HepG2 (cell line): ENCODE measurements at places on chromosomes 11 and 22. TPM values are rescaled to one million over a fixed set of nuclear protein-coding genes. Genes with fewer than 3 reads are reported as not detected.

TMPRSS13 gene
- not detected in 2 replicates for total RNA-seq

BTBD18 gene
- total RNA-seq: not detected in 2 replicates

SPON1 gene
- not detected in 2 replicates for total RNA-seq

PIM3 gene
- 18.2 and 31.2 TPM in 2 replicates for total RNA-seq

- no peak overlapping the region for H3K4me3 ChIP-seq
- H3K36me3 ChIP-seq: no peaks in the 10 kb centered on the region
- H3K4me1 ChIP-seq: no peaks in the 10 kb centered on the region
- DNase-seq: no peak
- no peak overlapping the region for H3K27ac ChIP-seq
Observed at GRCh38 chr11:57251491-57252104, 14.5 kb upstream of the APLNR start.

- peaks cover 64% of the 10 kb centered on the region for H3K4me1 ChIP-seq
- H3K27ac ChIP-seq: peak overlapping the region; percentile 65
- peak; percentile 93 for DNase-seq
- peaks cover 9% of the 10 kb centered on the region; the same call in 1 of the 3 replicates for H3K27me3 ChIP-seq
Observed at GRCh38 chr11:126115816-126116331, 53.2 kb upstream of the CDON start.

- H3K36me3 ChIP-seq: no peaks in the 10 kb centered on the region
- peaks cover 27% of the 10 kb centered on the region for H3K4me1 ChIP-seq
- H3K27me3 ChIP-seq: no peaks in the 10 kb centered on the region; the same call in 1 of the 2 replicates
- H3K4me3 ChIP-seq: no peak overlapping the region
Observed at GRCh38 chr11:117520201-117520600, 192.5 kb downstream of the CEP164 start.

DNA sequence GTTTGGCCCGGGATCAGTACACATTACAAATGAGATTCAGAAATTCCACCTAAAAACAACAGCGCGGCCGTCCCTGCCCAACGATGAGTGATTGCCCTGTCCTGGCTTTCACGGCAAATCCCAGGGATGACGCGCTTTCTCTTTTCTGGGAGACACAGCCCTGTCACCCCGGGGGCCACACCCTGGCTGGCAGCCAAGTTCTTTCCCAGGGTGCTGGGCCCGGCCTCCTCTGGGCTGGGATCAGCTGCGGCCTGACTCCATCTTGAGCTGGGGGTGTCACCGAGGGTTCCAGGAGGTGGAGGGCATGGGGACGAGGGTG is 82.7 kb downstream of the FBLN1 start:
- H3K27ac ChIP-seq: no peak overlapping the region
- no peak overlapping the region for H3K4me3 ChIP-seq
- H3K27me3 ChIP-seq: no peaks in the 10 kb centered on the region
- peaks cover 1% of the 10 kb centered on the region; the same call in 1 of the 2 replicates for H3K36me3 ChIP-seq
- no peaks in the 10 kb centered on the region for H3K4me1 ChIP-seq
- no peak for DNase-seq

DNA sequence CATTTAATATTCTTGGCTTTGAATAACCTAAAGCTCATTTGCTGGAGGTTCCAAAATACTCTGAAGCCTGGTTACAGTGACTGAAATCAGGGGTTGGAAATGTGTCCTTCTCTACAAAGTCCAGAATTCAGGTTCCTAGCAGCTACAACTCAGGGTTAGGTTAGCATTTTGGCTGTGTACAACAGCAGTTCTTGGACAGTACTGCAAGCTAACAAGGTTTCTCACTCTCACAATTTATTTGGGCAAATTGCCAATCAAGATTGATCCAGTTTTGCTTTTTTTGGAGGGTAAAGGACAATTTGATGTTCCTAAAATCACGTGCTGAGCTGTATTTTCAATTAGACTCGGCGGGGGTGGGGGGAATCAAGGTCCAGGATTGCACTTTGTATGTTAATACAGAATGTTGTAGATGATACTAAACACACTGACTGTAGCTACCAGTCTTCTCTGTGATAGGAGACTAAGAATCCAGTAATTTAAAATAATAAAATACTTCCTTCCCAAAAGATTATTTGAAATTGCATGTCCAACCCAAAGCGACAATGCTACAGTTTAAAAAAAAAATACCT is 49.7 kb upstream of the RAPSN start:
- no peak for DNase-seq
- peaks cover 31% of the 10 kb centered on the region for H3K4me1 ChIP-seq
- no peak overlapping the region for H3K4me3 ChIP-seq
- H3K27me3 ChIP-seq: no peaks in the 10 kb centered on the region; the same call in 1 of the 2 replicates
- H3K27ac ChIP-seq: no peak overlapping the region

DNA sequence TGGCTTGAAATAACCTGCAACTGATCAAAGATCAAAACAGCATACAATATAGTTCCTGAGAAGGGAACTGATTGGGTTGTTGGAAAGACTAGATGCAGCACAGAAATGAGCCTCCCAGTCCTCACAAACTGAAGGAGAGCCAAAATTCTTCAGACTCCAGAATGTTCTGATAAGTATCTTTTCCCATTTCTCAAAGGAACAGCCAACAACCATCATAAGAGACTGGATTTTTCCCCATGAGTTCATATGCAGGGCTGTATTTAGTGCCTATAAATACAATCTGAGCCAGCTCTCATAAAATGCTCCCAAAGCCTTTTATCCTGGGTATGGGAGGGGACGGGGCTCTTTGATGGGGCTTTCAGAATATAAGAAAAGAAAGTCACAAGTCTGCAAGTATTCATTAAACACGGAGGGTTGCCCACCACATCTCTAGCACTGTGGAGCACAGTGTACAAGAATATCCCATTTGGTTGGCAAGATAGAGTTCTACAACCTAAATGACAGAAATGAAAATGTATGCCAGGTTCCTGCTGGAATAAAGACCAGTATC is 50.7 kb upstream of the LYVE1 start:
- H3K4me1 ChIP-seq: no peaks in the 10 kb centered on the region
- H3K27me3 ChIP-seq: no peaks in the 10 kb centered on the region; the same call in 1 of the 2 replicates
- no peak for DNase-seq
- H3K4me3 ChIP-seq: no peak overlapping the region

DNA sequence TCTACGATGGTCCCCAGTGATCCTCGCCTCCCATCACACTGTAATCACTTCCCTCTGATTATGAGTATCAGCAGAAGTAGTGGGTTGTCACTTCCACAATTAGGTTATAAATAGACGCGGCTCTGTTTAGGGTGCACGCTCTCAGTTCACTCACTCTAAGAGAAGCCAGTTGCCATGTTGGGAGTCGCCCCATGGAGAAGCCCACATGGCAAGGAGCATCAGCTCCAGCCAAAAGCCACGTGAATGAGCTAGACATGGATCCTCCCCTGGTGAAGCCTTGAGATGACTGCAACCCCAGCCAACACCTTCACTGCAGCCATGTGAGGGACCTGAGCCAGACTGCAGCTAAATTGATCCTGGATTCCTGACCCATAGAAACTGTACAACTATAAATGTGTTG is 26.4 kb upstream of the MYOD1 start:
- no peaks in the 10 kb centered on the region for H3K36me3 ChIP-seq
- H3K4me1 ChIP-seq: no peaks in the 10 kb centered on the region
- no peak overlapping the region for H3K27ac ChIP-seq
- peaks cover 9% of the 10 kb centered on the region for H3K27me3 ChIP-seq

DNA sequence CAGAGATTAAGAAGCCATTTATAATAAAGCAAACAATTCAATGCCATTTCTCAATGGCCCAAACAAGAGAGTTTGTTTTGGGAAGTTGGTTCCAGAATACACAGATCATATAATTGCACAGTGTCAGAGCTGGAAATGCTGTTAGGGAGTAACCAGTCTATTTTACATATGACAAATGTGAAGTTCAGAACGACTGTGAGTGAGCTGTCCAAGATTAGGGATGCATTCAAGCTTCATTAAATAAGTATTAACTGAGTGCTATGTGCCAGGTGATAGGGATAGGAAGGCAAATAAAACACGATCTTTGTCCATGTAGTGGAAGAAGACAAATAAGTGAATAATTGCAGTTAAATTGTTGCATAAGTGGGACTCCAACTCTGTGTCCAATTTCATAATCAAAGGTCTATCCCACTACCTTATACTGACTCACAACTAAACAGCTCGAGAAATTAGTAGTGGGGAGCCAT is 33.1 kb upstream of the PICALM start:
- DNase-seq: no peak
- H3K36me3 ChIP-seq: no peaks in the 10 kb centered on the region
- no peak overlapping the region for H3K4me3 ChIP-seq
- H3K27ac ChIP-seq: no peak overlapping the region
- H3K27me3 ChIP-seq: no peaks in the 10 kb centered on the region

- no peak overlapping the region for H3K27ac ChIP-seq
- H3K4me3 ChIP-seq: no peak overlapping the region
- H3K36me3 ChIP-seq: no peaks in the 10 kb centered on the region
- H3K27me3 ChIP-seq: no peaks in the 10 kb centered on the region
- DNase-seq: no peak
Observed at GRCh38 chr11:102749101-102749722, 24.5 kb upstream of the MMP8 start.

DNA sequence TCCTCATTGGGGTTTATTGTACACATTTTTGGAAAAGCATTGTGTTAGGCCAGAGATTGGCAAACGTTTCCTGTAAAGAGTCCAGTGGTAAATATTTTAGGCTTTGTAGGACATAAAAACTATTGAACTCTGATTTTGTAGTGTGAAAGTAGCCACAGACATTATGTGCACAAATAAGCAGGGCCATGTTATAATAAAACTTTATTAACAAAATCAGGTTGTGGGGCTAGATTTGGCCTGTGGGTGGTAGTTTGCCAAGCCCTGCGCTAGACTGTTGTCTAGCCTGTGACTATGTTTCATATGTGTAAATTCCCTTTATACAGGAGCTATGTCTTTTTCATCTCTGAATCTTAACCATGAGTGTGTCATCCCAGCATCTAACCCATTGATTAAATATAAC is 104.1 kb downstream of the FBXO7 start:
- H3K27me3 ChIP-seq: no peaks in the 10 kb centered on the region
- peaks cover 62% of the 10 kb centered on the region for H3K4me1 ChIP-seq
- no peak for DNase-seq
- H3K36me3 ChIP-seq: no peaks in the 10 kb centered on the region

- H3K4me3 ChIP-seq: no peak overlapping the region
- DNase-seq: no peak
- no peaks in the 10 kb centered on the region for H3K36me3 ChIP-seq
- no peak overlapping the region for H3K27ac ChIP-seq
- H3K27me3 ChIP-seq: peaks cover 3% of the 10 kb centered on the region
Observed at GRCh38 chr11:114270531-114271270, 25.5 kb upstream of the NNMT start.

DNA sequence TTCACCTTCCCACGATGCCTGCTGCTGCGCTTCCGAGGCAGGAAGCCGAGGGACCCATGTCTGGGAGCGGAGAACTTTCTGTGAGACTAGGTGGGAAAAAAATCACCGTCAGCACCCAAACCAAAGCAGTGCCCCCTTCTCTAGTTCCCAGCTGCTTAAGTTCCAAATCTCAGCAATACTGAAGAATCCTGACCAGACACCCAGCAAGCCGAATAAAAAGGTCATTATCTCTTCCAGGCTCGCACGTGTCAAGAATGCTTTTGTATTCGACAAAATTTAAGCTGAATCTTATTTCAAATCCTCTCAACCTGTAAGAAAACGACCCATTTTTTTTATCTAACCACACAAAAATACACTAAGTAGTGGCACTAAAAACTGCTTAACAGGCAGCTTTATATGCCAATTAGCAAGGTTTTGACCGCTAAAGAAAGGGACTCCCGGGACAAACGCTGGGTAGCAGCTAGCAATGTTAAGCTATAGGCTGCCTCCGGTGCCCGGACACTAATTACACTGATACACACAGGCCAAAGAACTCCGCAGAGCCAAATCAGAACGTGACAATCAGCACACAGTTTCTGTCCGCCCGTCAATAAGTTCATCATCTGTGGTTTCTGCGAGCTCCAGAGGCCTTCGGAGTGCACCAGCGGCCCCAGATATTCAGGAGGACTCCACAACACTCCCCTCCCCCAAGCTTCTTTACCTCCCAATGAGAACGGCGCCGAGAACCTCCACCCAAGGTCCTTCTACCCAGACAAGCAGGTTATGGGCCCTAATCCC is 728 bp downstream of the RPL3 start:
- no peaks in the 10 kb centered on the region; the same call in 2 of the 3 replicates for H3K27me3 ChIP-seq
- DNase-seq: no peak
- H3K27ac ChIP-seq: peak overlapping the region; percentile 97
- peak overlapping the region; percentile 87 for H3K4me3 ChIP-seq
- H3K36me3 ChIP-seq: peaks cover 50% of the 10 kb centered on the region
- peaks cover 56% of the 10 kb centered on the region for H3K4me1 ChIP-seq

DNA sequence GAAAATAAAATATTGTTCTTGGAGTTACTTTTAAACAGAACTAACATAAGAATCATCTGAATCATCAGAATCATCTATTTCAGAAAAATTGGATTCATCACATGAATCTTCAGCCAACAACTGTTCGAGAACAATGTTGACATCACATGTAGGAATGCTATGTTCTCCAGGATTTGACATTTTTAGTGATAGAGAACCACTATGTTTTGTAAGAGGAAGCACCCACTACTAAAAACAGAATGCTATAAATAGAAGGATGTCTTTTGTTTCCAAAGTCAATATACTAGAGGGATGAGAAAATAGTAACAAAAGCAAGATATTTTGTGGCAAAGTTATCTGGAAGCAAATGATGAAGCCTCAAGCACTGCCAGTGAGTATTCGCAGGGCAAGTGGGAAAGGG is 263.4 kb upstream of the DDI1 start:
- no peak overlapping the region for H3K27ac ChIP-seq
- H3K36me3 ChIP-seq: no peaks in the 10 kb centered on the region
- H3K4me1 ChIP-seq: no peaks in the 10 kb centered on the region

GRCh38 chr11:26199331-26200095 is 132.4 kb upstream of the ANO3 start:
- H3K4me1 ChIP-seq: no peaks in the 10 kb centered on the region
- no peaks in the 10 kb centered on the region for H3K36me3 ChIP-seq
- no peak overlapping the region for H3K27ac ChIP-seq
- no peak for DNase-seq
- no peak overlapping the region for H3K4me3 ChIP-seq
- H3K27me3 ChIP-seq: no peaks in the 10 kb centered on the region; the same call in 1 of the 2 replicates

DNA sequence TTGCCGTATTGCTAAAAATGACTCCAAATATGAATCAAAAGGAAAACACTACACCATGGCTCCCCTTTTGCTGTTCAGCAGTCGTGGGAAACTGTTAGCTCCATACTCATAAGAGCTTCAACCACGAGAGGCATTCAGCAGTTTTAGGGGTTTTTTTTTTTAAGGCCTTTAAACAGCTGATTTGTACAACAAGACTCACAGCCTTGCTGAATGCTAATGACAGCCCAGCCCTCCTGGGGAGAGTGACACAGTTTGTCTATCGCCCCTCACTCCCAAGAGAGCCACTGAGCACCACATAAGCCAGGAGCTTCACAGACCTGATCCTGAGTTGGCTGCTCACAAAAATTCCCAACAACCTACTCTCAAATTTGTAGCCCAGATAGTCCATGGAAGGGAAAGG is 32.4 kb downstream of the GALNT18 start:
- no peak overlapping the region for H3K27ac ChIP-seq
- H3K36me3 ChIP-seq: no peaks in the 10 kb centered on the region
- 0 out of 3 replicates have a peak, but pooled peaks cover 6% of the 10 kb centered on the region for H3K27me3 ChIP-seq
- H3K4me3 ChIP-seq: no peak overlapping the region
- H3K4me1 ChIP-seq: no peaks in the 10 kb centered on the region
